Heart right ventricle (tissue), 16 donors: ENCODE measurements at places on chromosomes 11 and 22. TPM values are rescaled to one million over a fixed set of nuclear protein-coding genes. Genes with fewer than 3 reads are reported as not detected.

The GDPD4 gene
- total RNA-seq: not detected

The TRIM49 gene
- not detected for total RNA-seq

The SERPING1 gene
- total RNA-seq: 39.8 TPM

The XKR3 gene
- total RNA-seq: not detected

The VSTM5 gene
- total RNA-seq: 0.20 TPM

The CHKB gene
- 31.7 TPM for total RNA-seq

The TMEM121B gene
- 2.8 TPM for total RNA-seq
